A673 (cell line): ENCODE measurements at places on chromosomes 1 and 21.

DNA sequence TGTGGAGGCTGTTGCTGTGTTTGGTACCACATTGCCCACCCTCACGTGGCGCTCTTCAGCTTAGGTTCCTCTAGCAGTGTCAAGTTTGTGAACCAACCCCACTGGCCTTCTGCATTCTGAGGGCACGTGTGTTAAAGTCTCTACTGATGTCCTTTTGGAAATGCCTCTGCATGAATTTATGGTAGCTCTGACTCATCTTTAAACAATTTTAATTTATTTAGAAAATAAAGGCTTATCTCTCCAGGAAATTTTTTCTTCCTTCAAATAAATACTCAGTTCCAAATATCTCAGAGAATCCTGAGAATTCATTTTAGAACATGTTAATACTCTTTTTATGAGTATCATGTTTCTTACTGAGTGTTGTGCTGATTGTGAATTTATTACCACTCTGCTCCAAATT lies 5.5 kb downstream of the CD1D start:
- DNase-seq: peak; percentile 85

DNA sequence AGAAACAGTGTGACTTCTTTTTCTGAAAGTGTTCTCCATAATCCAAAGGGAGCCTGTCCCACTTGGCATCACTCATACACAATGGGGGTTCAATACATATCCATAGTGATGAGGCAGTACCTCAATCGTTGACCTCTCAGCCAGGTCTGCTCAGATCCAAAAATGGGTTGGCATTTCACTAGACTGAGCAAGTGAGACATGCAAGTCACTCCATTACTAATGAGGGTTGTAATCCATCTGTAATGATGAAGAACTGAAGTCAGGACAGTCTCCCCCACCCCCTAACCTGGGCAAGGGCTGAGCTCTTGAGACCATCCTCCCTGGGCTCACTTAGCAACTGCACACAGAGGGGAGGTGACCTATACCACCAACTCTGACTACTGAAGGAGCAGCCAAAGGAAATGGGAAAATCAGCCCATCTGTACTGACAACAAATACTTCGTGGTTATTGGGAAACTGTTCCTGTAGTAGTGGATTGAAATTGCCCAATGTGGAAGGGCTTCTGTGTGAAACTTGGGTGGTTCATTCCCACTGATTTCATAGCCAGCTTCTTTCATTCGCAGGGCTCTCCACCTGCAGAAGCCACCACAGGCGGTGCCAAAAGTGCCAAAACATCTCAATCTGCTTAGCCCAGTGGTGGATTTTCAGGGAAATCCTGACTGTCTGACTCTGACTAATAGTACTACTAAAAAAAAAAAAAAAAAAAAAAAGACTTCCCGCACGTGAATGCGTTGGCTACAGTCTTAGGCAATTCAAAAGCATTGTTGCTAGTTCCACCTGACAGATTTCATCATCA lies 5.0 kb downstream of the NGF start:
- DNase-seq: no peak

GRCh38 chr1:27626031-27626935 lies 8.7 kb downstream of the FGR start:
- DNase-seq: no peak

DNA sequence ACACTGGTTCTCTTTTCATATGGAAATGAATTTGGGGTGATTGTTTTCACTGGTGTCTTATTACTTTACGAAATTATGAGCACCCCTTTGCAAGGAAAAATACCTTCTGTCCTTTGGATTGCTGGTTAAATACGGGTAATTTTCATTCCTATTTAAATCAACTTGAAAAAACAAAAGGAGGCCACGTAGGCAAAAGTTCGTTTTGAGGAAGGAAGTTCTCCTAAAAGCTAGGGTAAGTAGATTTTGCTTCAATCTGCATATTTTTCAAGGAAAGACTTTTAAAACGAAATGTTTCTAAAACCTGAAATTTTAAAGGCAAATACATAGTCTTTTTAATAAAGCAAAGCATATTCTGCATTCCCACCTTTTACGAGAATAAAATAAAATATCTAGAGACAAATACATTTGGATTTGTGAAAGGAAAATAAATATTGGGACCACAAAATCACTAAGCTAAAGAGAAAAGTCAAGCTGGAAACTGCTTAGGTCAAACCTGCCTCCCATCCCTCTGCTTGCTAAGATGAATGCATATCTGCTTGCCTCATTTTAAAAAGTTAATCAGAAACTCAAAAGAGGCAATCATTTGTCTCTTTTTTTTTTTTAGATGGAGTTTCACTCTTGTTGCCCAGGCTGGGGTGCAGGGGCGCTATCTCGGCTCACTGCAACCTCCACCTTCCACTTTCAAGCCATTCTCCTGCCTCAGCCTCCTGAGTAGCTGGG lies 70.9 kb upstream of the ETS2 start:
- no peak for DNase-seq

DNA sequence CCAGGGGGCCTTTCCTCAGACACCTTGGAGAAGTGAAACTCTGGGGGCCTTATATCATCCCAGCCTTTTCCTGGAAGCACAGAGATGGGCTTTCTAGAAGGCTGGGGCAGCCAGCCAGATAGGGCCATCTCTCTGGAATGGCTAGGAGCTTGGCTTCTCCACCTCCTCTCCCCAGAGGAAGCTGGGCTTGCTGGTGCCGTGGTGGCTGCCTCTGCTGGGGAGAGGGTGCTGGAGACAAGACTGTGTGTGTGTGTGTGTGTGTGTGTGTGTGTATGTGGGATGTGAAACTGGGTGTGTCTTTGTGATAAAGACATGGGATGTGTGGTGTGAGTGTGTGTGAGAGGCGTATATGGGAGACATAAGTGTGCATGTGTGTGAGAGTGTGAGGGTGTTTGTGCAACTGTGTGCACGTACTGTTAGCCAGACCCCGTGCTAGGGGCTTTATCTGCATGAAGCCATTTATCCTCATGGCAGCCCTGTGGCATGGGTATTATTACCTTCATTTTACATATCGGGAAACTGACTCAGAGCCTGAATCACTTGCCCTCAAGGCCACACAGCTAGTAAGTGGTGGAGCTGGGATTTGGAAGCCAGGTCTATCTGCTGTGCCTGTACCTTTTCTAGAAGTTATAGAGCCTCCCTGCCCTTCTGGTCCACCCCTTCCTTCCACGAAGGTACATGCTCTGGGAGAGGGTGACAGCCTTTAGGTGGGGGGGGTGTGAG lies 44.2 kb downstream of the PTPRU start:
- DNase-seq: no peak

DNA sequence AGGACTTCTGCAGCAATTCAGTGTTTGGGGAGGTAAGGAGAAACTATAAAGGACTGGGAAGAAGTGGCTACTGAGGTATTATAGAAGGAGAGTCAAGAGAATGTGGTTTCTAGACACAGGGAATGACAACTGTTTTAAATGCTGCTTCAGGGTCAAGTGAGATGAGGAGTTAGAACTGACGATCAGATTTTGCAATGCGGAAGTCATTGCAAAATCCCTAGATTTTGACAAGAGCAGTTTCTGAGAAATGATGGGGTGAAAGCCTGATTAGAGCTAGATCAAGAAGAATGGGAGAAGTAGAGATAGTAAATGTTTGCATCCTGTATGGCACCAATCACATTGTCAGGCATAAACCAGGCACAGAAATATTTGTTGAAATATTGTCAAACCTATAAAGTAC lies 4.7 kb upstream of the TSNAX start:
- no peak for DNase-seq

DNA sequence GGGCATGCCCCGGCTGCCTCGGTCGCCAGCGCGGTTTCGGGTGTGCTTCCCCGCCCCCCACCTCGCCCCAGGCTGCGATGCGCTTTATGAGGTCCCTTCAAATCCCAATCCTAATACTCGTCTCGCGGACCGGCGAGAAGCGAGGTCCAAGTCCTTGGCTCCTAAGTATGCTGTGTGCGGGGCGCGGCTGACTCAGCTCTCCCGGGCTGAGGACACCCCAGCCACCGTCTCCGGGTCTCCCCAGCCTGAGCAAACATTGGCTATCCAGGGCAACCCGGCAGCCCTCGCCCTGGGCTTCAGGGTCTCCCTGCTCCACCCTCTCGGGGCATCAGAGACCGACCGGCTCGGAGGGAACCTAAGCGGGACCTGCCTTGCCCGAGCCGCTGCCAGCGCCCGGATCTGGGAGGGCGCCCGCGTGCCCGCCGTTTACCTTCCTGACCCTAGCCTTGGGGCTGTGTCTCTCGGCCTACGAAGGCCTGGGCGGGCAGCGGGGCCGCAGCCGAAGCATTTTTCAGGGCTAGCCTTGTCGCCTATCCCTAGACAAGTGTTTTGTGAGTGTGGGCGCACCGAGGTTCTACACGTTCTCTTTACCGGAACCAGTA lies 1.2 kb downstream of the ITPKB start:
- DNase-seq: peak; percentile 48

DNA sequence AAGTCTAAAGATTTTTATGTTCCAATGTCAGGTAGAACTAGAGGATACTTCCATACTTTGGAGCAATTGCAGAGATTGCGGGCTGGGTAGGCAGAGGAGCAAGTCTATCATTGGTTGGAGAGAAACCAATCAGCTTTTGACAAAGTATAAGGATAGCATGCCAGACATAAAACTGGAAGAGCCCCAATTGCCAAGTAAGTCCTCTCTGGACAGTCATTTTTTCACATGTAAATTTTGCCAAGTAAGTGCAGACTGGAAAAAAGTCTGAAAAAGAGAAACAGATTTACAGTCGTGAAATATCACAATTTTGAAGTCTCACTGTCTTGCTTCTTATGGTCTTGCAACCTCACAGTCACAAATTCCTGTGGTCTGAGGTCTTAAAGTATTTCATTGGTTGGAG lies 131.4 kb upstream of the C21orf91 start:
- DNase-seq: no peak
